ENCODE measurements at places on chromosomes 1 and 21. TPM values are rescaled to one million over a fixed set of nuclear protein-coding genes. Genes with fewer than 3 reads are reported as not detected.
A peak's percentile ranks its signal among the peaks of the same experiment; 100 is the strongest.

- DNase-seq: peak; percentile 50
Measured at GRCh38 chr21:38355992-38356781, 99.4 kb downstream of the KCNJ15 start.

GRCh38 chr21:45739218-45740087 is 95.9 kb downstream of the PCBP3 start:
- DNase-seq: no peak

GRCh38 chr1:27116232-27116631 is 38.7 kb downstream of the SLC9A1 start:
- no peak for DNase-seq

GRCh38 chr21:46454634-46455390 is 3.9 kb upstream of the DIP2A start:
- DNase-seq: no peak

DNA sequence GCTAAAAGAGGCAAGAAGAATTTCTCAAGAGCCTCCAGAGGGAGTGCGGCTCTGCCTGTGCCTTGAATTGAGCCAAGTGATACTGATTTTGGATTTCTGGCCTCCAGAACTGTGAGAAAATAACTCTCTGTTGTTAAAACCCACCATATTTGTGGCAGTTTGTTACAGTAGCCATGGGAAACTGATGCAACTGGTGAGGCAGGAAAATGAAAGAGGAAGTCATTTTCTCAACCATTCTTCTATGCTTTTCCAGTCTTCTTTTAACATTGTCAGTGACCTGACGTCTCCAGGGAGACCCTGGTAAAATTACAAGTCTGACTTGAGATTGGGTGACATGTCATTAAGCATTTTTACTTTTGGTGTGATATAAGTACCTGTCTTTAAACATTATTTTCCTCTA is 5.8 kb downstream of the OR6P1 start:
- no peak for DNase-seq

GRCh38 chr1:154334079-154335024 is 9.0 kb downstream of the ATP8B2 start:
- DNase-seq: no peak

GRCh38 chr1:202586018-202586821 is 124.0 kb downstream of the SYT2 start:
- no peak for DNase-seq

GRCh38 chr1:84286071-84286470 is 15.4 kb upstream of the SAMD13 start:
- no peak for DNase-seq

SPRR1B gene
- polyA plus RNA-seq: not detected

TMEM61 gene
- not detected for polyA plus RNA-seq

AMPD1 gene
- polyA plus RNA-seq: not detected

DNASE2B gene
- polyA plus RNA-seq: not detected

UMODL1 gene
- not detected for polyA plus RNA-seq

PGBD5 gene
- polyA plus RNA-seq: not detected

NBPF4 gene
- polyA plus RNA-seq: not detected

Data from immature natural killer cell (primary cell).